GM13977 (cell line): ENCODE measurements at places on chromosomes 1 and 21.

DNA sequence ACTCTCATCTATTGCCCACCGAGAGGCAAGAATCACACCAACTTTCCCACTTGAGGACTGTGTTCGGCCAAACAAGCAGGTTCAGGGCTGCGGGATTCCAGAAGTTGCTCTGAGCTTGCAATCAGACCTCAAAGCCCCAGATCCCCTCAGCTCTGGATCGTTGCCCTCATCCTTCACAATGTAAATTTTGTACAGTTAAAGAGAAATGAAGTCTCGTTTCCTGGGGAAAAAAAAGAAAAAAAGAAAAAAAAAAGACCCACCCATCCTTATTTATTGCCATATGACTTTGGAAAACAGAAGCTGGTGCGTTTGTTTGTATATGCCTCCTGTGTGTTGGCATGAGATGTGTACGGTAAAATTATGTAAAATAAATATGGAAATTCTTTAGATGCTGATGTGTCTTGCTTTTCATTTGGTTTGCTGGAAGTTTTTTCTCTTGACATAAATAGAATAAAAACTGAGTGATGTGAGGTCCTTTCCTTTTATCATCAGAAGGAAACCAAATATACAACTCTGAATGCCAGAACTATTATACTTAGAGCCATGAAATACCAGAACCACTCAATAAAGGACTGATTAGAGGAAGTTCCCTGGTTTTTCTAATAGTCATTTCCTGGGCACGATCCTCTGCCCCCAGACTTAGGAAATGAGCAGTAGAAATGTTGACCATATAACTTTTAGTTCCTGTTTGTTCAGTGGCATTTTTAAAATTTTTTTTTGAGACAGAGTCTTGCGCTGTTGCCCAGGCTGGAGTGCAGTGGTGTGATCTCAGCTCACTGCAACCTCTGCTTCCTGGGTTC lies 48.7 kb downstream of the LHX4 start:
- no peak for DNase-seq

- no peak for DNase-seq
Measured at GRCh38 chr1:58754683-58755467, 29.0 kb downstream of the JUN start.

GRCh38 chr1:182714546-182714945 lies 30.2 kb upstream of the RGS8 start:
- no peak for DNase-seq

DNA sequence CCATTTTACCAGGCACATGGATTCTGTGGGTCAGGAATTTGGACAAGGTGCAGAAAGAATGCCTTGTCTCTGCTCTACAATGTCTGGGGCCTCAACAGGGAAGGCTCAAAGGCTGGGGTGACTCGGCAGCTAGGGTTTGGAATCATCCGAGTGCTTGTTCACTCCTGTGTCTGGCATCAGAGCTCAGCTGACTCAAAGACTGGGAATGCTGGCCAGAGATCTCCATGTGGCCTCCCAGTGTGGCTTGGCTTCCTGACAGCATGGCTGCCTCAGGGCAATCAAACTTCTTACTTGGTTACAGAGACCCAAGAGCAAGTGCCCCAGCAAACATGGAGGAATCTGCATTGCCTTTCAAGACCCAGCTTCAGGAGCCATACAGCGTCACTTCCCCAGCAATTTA lies 110.5 kb downstream of the TOMM20 start:
- no peak for DNase-seq

GRCh38 chr1:200072636-200073285 lies 45.3 kb downstream of the NR5A2 start:
- DNase-seq, result no peak
